ENCODE measurements at places on chromosomes 5 and 9. TPM values are rescaled to one million over a fixed set of nuclear protein-coding genes. Genes with fewer than 3 reads are reported as not detected.

Gene HRCT1
- 0.97 TPM for total RNA-seq

Gene CARTPT
- not detected for total RNA-seq

Gene FST
- total RNA-seq, result 52.5 TPM

Gene LEAP2
- total RNA-seq, result 0.32 TPM

Gene SPATA31D4
- total RNA-seq, result not detected

Gene TPPP
- under 0.01 TPM for total RNA-seq

Gene C9
- not detected for total RNA-seq

Gene ADCY2
- total RNA-seq, result 0.32 TPM

Gene NUP188
- total RNA-seq, result 48.0 TPM

Gene SURF6
- 8.2 TPM for total RNA-seq

Gene MEIKIN
- not detected for total RNA-seq

Gene PHYHD1
- 11.9 TPM for total RNA-seq

Gene NEURL1B
- 2.9 TPM for total RNA-seq

Gene ROPN1L
- 0.32 TPM for total RNA-seq

Gene ANKRD18A
- total RNA-seq, result under 0.01 TPM

Gene FOXD4L3
- total RNA-seq, result not detected

Gene TLX3
- not detected for total RNA-seq

Gene PCDHGB4
- 11.0 TPM for total RNA-seq

Gene PLCXD3
- 0.32 TPM for total RNA-seq

Gene ZER1
- 17.3 TPM for total RNA-seq

Gene N4BP3
- total RNA-seq, result 0.43 TPM

Gene CHSY3
- total RNA-seq, result 9.9 TPM

Gene HRH2
- total RNA-seq, result not detected

Gene NREP
- total RNA-seq, result 146 TPM

Gene NKD2
- total RNA-seq, result 2.2 TPM

Gene NEUROG1
- not detected for total RNA-seq

Gene SPINK1
- total RNA-seq, result 0.32 TPM

Gene RAB3C
- total RNA-seq, result not detected

Gene FOXD4L5
- under 0.01 TPM for total RNA-seq

Gene NMUR2
- not detected for total RNA-seq

Gene HMMR
- 10.0 TPM for total RNA-seq

Gene ST6GALNAC4
- total RNA-seq, result 34.1 TPM

Gene AJM1
- total RNA-seq, result 1.3 TPM

Gene LHX3
- total RNA-seq, result not detected

Gene PFN3
- not detected for total RNA-seq

Gene OBP2B
- total RNA-seq, result not detected

Gene GABRB2
- total RNA-seq, result under 0.01 TPM

Gene MYMK
- total RNA-seq, result not detected

Gene SNX2
- 65.4 TPM for total RNA-seq

Gene CCDC183
- 0.32 TPM for total RNA-seq

Gene ADAMTS13
- total RNA-seq, result 1.3 TPM

Gene PTGDS
- total RNA-seq, result 10.8 TPM

Gene CCL21
- total RNA-seq, result not detected

Gene SHC3
- 11.7 TPM for total RNA-seq

Gene F12
- total RNA-seq, result 0.43 TPM

Gene C5orf58
- total RNA-seq, result not detected

Gene CYSRT1
- total RNA-seq, result 0.64 TPM

Gene CD72
- 0.86 TPM for total RNA-seq

Gene PCDHA1
- total RNA-seq, result under 0.01 TPM

Gene DHFR
- 29.8 TPM for total RNA-seq

Gene ADRB2
- total RNA-seq, result 1.7 TPM

Gene UBE2B
- 20.3 TPM for total RNA-seq

Gene GRM6
- not detected for total RNA-seq
